ENCODE measurements at places on chromosomes 2 and 18.

GRCh38 chr2:80420530-80421208 is 116.1 kb upstream of the LRRTM1 start:
- no peak for DNase-seq

DNA sequence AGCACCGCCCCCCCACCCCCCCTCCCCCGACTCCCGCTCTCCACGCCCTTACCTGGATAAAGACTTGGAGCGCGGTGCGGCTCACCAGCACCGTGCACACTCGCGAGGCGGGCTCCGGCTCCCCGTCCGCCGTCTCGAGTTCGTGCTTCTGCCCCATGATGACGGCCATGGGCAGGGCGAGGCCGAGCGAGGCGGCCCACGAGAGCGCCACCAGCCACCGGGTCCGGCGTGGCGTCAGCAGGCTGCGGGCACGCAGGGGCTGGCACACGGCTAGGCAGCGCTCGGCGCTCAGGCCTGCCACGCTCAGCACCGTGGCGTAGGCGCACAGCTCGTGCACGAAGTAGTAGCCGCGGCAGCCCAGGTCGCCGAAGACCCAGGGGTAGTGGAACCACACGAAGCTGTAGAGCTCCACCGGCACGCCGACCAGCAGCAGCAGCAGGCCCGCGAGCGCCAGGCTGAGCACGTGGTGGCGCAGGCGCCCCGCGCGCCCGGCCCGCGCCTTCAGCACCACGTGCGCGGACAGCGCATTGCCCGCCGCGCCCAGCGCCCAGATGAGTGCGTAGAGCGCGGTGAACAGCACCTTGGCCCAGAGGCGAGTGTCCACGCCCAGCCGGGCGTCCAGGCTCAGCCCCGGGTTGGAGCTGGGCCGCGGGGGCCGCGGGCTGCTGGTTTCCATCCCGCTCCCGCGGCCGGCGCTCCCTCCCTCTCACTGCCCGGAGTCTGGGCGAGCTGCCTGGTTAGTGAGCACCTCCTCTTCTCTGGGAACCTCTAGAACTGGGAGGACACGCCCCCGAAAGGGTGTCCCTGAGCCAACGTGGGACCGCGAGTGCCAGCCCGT is at the start of gene NTSR2:
Gene NTSR2, minus strand, starts transcription at position 742 of the 838 bp plus-strand sequence. Its CDS starts 66 bp downstream, at position 676.
- DNase-seq, result peak; percentile 78

DNA sequence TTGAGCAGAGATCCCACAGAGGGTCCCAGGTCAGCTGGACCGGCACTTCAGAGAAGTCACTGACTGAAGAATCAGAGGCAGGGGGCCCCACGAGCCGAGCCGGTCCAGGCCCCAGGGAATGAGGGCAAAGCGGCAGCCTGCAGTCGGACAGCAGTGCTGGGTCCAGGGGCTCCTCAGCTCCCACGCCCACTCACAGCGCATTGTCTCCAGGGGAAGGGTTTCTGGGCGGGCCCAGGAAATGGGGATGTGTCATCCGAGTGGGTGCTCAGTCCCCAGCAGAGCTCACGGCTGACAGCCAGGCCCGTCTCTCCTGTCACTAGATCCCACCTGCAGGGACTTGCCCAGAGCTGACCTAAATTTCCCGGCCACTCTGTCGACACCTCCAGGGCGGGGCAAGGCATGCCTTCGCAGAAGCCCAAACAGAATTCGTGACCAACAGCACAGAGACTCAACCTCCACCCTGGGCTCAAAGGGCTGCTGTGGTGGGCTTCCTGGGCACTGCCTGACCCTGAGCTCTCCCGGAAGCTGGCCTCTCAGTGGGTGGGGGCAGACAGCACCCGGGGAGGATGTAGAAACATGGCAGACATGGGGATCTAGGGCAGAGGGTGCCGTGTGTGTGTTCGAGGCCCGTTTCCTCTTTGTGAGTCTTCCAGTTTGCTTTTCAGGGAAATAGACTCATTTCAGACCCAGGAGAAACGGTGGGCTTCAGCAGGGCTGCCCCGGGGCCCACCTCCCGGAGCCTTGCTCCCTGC is 42.1 kb upstream of the TAF1B start:
- no peak for DNase-seq

GRCh38 chr2:169771612-169772011 is 27.1 kb upstream of the SSB start:
- no peak for DNase-seq

All from midbrain (tissue), 1 donor.